T-helper 1 cell (primary cell): ENCODE measurements at places on chromosomes 11 and 22.

- DNase-seq: no peak
Measured at GRCh38 chr22:37284805-37285355, 2.6 kb downstream of the CYTH4 start.

- DNase-seq: no peak
Measured at GRCh38 chr22:49915610-49916009, 2.6 kb downstream of the ALG12 start.

- no peak for DNase-seq
Measured at GRCh38 chr11:58629857-58630256, 7.4 kb downstream of the CNTF start.

GRCh38 chr11:87405843-87406242 is 368.1 kb downstream of the TMEM135 start:
- DNase-seq: no peak

DNA sequence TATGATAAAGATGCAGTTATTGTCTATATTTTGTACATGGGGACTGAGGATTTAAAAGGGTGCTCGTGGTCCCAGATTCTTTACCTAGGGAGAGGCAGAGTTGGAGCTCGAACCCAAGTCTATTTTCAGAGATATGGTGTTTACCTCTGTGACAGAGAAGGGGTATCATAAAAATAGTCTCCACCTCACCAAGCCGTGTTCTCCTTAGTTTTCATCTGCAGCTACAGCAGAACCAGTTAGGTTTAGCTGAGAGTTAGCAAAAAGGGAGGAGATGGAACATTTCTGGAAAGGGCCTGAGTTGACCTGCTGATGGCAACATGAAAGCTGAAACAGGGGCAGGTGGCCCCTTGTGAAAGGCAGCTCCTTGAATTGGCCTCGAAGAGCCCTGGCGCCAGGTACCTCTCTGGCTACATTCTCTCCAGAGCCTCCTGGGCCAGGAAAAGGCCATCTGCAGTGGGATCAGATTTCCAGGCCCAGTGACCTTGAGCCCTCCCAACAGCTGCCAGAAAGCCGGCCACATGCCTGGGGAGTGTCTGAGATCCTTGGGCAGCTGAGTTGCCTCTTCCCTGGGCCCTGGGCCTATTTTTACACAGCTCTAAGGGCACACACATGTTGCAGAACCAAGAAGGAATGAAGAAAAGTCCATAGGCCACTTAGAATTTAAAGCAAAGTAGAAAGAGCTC is 136.6 kb downstream of the NAV2 start:
- DNase-seq: no peak

DNA sequence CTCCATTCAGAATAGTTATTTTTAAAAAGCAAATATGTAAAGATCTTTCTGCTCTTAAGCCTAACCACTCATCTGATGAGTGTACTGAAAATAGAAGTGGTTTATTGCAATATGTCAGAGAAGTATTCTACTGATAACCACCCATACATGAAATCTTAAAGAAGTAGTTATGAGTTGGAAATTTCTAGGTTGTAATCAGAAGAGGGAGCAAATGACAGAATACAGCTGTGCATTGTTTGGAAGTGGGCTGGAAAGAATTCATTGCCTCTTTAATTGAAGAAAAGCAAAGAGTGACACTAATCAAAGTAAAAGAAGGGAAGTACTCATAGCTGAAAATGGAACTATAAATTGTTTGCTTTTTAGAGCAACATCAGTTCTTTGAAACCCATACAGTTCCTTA is 39.4 kb downstream of the FDX1 start:
- no peak for DNase-seq

GRCh38 chr22:46738647-46739093 is 618 bp upstream of the CERK start:
- no peak for DNase-seq
